ENCODE measurements at places on chromosomes 2 and 18.

GRCh38 chr2:108314586-108315296 is 26.0 kb downstream of the SULT1C2 start:
- DNase-seq: no peak

GRCh38 chr2:241968417-241968816 is 98.9 kb downstream of the RTP5 start:
- no peak for DNase-seq

- DNase-seq: no peak
Measured at GRCh38 chr18:59041819-59042815, 97.6 kb upstream of the SEC11C start.

GRCh38 chr18:2258954-2259353 is 312.4 kb downstream of the METTL4 start:
- DNase-seq: no peak

DNA sequence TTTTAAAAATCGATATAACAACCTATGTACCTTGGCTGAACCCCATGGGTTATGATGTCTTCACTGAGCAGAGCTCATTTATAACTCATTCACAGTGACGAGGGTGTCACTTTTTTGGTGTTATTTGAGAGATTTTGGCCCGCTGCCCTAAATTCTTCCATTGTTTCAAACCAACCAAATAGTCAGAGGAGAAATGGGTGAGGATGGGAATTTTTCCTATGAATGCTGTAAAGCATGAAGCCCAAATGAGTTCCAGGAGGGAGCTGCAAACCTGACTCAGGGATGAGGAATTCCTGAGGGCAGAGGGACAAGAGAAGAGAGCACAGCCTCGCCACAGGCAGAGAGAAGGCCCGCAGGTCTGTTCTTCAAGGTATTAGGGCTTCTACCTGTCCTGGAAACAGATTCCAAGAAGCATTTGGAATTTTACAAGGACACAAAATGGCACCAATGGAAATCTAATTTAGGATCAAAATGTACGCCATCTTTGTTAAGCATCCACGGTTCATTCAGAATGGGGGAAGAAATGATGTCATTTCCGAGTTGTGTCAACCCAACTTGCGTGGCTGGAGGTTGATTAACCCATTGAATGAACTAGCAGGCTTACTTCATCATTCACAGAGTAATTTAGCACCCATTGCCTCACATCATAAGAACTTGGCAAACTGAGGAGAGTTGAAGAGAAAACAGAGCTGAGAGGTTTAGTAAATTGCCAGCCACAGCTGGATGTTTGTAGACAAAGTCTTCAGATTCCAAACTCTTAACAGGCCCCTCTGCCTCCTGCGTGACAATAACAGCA is 133.5 kb downstream of the LAMA3 start:
- no peak for DNase-seq

DNA sequence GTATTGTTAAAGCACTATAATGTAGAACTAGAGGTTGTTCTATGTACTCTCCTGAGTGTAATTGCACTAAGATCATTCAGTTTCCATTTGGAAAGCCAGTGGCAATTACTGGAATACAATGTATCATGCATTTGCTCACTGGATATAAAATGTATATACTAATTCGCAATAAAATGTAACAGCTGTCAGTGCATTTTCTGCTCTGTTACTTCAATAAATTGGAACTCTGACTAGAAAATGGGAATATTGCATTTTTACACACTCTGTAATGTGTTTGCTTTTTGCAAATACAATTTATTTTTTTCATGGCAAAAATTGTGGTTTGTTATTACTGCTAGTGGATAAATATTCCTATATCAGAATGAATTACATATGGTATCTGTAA is 893.8 kb upstream of the POU3F3 start:
- DNase-seq: no peak

DNA sequence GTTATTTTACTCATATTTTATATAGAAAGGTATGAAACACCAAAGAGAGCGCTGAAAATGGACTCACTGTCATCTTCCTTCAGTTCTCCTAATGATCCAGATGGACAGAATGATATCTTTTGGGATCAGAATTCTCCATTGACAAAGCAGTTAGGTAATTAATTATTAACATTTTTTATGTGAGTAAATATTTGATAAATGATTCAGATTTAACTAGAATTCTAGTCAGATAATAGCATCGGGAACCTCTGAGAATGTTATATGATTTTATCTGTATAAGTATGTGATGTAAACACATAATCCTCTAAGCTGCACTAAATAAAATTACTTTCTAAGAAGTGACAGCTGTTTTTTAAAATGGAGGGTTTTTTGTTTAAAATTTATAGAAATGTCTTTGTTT is 2.0 kb downstream of the ETAA1 start:
- DNase-seq: no peak

GRCh38 chr18:22639026-22639463 is 221.3 kb upstream of the CTAGE1 start:
- DNase-seq: no peak

DNA sequence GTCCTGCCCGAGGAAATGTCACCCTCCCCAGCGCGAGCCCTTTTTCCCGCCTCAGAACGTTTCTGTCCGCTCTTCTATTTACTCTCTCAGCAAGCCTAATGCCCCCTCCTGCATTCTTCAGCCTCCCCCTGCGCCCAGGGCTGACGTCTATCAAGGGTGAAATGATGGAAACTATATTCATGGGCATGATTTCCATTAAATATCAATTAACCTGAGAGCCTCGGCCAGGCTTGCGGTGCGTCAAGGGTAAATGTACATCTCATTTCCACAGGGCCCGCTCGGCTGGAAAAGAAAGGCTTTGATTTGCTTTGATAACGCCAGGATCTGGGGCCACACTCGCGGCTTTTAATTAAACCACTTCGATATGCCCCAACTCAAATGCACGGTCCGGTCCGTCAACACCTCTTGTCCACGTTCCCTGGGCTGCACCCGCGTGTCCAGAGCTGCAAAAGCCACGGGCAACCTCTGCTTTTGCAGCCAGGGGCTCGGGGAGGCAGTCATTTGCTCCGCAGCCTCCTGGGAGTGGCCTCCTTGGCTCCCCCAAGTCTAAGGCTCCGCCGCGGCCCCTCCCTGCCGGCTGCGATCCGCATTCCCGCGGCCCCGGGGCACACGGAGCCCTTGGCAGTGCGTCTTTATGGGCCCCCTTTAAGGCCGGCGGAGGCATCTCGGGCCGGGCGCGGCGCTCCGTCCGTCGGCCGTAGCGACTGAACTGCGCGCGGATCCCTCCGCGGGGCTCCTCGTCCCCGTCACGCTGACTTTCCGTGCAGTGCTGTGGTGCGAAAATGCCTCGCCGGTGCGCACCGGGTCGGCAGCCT is at the start of gene HOXD8:
HOXD8 (plus strand) TSS at position 724 of the 815 bp plus-strand sequence. CDS start 662 bp downstream, outside the sequence.
- DNase-seq: no peak

DNA sequence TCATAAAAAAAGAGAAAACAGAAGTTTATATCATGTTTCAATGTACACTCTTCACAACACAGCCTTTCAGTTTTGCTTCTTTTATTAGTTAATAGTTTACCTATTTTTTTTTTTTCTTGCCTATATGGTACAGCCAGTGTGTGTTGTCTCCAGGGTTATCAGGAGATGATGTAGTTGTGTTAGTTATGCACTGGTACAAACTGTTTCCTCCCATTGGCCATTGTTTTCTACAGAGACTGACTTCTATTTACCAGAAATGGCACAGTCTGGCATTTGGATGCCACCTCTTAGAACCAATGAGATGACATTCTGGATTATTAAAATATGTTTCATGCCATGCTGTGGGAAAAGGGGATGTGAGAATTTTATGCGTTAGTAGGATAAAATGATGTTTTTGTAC is 339.4 kb downstream of the PLCL1 start:
- DNase-seq: no peak

GRCh38 chr18:7000484-7001096 is 117.0 kb downstream of the LAMA1 start:
- DNase-seq: no peak

- DNase-seq: no peak
Measured at GRCh38 chr2:159933040-159933726, 129.2 kb downstream of the PLA2R1 start.

GRCh38 chr18:55317864-55318263 is 270.1 kb downstream of the TCF4 start:
- no peak for DNase-seq

DNA sequence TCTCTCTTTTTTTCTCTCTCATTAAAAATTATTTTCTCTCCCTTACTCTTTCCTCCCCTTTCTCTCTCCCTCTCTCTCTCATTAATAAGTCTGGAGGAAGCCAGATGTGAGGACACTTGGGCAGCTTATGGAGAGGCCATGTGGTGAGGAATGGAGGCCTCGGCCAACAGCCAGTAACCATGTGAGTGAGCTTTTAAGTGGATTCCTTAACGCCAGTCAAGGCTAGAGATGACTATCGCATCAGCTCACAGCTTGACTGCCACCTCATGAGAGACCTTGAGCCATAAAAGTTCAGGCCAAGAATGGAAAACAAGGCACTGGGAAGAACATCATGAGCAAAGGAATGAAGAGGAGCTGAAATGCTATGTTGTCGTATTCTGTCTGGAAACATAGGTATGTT is 39.1 kb downstream of the ETAA1 start:
- no peak for DNase-seq

GRCh38 chr2:101991721-101992145 is at the start of gene IL1R2:
Gene IL1R2, plus strand, starts transcription at chr2:101991960. Its CDS starts 16,616 bp downstream, at chr2:102008576.
- DNase-seq: no peak
